Stimulated activated CD4-positive, alpha-beta T cell treated with anti-CD3 and anti-CD28 coated beads, Interleukin-12 subunit alpha, Interleukin-12 subunit beta, amount 100 ng/mL, for 4 hours (primary cell): ENCODE measurements at places on chromosomes 2 and 18.

DNA sequence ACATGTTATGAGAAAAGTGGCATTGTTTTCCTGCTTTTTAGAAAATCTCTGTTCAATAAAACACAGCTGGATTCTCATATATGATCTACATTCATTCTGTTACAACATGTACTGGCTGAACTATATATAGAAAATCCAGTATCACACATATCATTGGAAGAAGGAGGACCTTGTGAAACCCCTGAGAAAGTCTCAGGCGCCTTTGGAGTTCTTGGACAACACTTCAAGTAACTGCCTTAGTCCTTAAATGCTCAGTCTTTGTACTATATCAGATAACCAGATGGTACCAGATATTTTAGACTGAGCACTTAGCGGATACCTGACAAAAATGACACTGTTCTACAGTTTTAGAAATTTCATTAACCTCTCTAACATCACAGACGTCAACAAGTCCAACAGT is 72.2 kb downstream of the ACVR1 start:
- DNase-seq: no peak

GRCh38 chr2:100208141-100208770 is 65.9 kb upstream of the AFF3 start:
- DNase-seq: no peak

GRCh38 chr2:22221006-22221405 is 1097.2 kb downstream of the TDRD15 start:
- DNase-seq: no peak

GRCh38 chr2:119338272-119338671 is 28.4 kb downstream of the C2orf76 start:
- DNase-seq: no peak

- no peak for DNase-seq
These were observed 63.3 kb downstream of the COL3A1 start for GRCh38 chr2:189037518-189037917.

DNA sequence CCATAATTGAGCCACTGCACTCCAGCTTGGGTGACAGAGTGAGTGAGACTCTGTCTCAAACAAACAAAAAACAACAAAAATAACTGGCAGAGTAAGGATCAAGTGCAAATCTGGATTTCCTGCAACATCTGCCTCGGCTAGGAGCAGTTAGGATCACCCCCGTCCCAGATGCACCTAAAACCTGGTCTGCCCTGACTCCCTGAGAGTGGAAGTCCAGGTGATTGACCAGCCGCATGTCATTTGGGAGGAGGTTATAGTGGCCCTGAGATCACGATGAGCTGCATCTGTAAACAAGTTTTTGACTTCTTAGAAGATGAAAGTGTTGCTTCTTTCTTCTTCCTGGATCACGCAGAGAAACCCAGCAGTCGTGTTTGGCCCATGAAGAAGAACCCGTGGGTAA is 5.0 kb upstream of the ESPNL start:
- DNase-seq: no peak

GRCh38 chr18:27017901-27018500 is 152.5 kb upstream of the AQP4 start:
- DNase-seq: no peak

GRCh38 chr18:49048396-49049020 is 97.7 kb upstream of the SMAD7 start:
- DNase-seq: no peak

- no peak for DNase-seq
These were observed 66.5 kb downstream of the RHBDD1 start for GRCh38 chr2:226902041-226902966.

DNA sequence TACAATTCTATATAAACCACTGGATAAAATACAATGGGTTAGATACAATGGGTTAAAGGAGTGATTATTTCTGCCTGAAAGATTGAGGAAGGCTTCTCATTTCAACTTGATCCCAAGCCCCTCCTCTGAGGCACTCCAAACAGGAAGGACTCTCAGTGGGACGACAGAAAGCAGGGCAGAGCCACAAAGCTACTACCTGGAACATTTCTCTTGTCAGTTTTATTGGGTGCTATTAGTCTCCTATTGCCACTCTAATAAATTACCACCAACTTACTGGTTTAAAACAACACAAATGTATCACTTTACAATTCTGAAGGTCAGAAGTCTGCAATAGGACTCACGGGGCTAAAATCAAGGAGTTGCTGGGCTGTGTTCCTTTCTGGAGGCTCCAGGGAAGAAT is 146.7 kb downstream of the MREG start:
- DNase-seq: no peak

- no peak for DNase-seq
These were observed 83.7 kb upstream of the SLC1A4 start for GRCh38 chr2:64905338-64906024.

DNA sequence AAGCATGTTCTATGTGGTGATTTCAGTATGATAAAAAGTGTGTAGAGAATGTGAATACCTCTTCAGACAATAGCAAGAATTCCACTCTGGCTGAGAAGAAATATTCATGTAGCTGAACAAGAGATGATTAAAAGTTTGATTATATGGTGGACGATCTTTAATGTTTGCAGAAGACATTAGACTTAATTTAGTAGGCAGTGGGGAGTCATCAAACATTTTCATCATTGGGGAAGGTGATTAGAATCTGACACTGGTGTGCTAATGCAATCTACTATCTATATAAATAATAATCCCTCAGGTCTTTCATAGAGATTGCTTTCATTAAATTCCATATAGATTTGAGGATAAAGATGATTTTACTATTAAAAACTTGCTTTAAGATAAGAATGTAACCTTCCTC is 761.0 kb downstream of the SOCS6 start:
- no peak for DNase-seq

GRCh38 chr2:189086250-189086649 is 93.3 kb downstream of the COL5A2 start:
- no peak for DNase-seq

DNA sequence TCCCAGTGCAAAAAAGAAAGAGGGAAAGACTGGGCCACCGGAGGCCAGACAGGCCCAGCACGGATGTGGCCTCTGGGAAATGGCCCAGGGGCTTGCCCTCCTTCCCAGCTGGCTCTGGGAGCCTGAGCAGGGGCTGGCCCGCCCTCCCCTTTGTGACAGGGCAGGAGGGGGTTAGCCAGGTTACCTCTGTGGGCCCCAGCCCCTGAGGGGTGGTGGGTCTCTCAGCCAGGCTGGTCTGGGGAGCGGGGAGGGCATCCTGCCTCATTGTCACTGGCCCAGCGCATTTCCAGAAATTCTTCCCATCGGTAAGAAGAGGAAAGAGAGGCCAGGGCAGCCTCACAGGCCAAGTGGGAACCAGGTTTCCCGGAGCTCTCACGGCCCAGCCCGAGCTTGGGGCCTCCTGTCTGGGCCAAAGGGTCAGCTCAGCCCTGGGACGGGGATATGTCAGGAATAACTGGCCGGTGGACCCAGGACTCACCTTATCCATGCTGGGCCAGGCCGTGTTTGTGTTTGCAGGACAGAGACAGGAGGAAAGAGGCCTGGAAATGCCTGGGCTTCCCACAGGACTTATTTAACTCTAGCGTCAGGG is 182.2 kb downstream of the ZFP36L2 start:
- no peak for DNase-seq

GRCh38 chr2:224072541-224073188 is 33.6 kb upstream of the SERPINE2 start:
- no peak for DNase-seq

- DNase-seq: no peak
These were observed 40.9 kb upstream of the GPC1 start for GRCh38 chr2:240394549-240394948.

DNA sequence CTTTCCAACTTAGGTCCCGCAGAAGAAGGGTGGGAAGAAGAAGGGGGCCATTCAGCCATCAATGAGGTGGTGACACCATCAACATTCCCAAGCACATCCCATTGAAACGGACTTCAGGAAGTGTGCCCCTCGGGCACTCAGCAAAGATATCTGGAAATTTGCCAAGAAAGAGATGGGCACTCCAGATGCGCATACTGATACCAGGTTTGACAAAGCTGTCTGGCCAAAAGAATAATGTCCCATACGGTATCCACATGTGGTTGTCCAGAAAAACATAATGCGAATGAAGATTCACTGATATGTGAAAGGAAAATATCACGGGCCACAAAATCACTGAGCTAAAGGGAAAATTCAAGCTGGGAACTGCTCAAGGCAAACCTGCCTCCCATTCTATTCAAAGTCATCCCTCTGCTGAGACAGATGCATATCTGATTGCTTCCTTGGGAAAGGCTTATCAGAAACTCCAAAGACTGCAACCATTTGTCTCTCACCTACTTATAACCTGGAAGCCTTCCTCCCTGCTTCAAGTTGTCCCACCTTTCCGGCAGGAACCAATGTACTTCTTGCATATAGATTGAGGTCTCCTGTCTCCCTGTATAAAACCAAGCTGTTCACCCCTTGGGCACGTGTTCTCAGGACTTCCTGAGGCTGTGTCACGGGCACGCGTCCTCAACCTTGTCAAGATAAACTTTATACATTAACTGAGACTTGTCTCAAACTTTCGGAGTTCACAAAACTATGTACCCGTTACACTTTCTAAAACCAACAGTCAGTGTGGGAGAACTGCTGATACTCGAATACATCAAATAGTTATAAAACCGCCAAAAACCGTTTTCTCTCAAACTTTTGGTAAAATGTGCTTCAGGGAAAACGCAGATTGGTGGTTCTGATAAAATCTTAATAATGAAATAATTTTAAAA is 1.3 kb upstream of the PDK1 start:
- no peak for DNase-seq

- peak; percentile 52 for DNase-seq
These were observed 31.0 kb downstream of the IL37 start for GRCh38 chr2:112941753-112942653.

- DNase-seq: peak; percentile 26
These were observed 70.3 kb upstream of the PELI1 start for GRCh38 chr2:64214281-64215115.

- no peak for DNase-seq
These were observed 27.8 kb downstream of the ANKRD62 start for GRCh38 chr18:12121175-12122042.

GRCh38 chr2:239024226-239024625 is 176.3 kb downstream of the TWIST2 start:
- no peak for DNase-seq

DNA sequence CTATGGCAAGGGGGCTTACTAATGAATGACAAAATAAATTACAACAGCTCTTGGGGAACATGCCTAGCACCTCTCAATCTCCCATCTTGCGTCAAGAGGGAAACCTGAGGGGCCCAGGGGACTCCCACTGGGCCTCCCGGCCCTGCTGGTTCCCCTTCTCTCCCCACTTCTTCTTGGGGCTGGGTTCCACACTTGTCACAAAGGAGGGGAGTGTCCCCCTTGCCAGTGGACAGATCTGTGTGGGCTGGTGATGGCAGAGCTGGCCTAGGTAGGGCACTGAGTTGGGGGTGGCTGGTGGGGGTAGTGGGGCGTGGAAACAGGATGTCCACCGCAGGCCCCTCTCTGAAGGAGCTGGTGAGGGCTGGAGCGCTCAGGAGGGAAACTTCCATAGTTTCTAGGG is 184.0 kb upstream of the HAAO start:
- no peak for DNase-seq

DNA sequence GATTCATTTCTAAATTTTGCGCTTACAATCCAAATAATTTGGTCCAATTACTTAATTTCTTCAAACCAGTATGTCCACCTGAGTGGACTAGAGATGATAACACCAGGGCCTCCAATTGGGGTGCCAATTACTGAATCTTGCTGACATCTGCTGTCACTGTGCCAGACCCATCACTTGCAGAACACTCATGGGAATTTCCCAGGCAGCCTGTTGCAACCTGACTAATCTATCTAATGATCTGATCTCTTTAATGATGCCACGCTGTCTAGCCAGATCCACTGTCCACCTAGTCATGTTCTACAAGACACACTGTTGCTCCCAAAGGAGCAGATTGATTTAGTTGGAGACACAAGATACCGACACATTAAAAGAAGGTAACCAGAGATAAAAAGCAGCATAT is 11.8 kb upstream of the LRP1B start:
- DNase-seq: no peak

DNA sequence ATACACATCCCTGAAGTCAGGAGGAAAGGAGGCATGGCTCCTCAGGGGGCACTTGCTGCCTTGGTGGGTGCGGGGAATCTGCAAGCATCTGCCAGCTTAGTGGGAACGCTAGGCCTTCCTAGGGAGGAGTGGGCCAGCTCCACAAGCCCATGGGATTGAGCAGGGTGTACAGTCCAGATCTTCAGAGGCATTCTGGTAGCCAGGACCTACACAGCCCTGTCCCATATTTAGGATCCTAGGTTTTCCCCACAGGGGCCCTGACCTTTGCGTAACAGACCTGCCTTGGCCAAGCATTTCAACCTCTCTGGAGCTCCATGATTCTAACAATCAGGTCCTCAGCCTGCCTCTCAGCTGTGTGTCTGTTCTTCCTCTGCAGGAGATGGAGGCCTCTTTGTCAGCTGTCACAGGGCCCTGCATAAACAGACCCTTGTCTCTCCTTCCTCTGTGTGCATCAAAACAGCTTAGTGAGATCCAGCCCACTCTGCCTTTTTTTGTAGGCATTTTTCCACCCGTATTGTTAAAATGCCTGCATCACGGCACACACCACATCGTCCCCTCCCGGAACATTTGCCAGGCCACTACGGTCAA is 140.2 kb upstream of the NDUFV2 start:
- no peak for DNase-seq

GRCh38 chr2:237156857-237157779 is 71.4 kb downstream of the COPS8 start:
- no peak for DNase-seq

DNA sequence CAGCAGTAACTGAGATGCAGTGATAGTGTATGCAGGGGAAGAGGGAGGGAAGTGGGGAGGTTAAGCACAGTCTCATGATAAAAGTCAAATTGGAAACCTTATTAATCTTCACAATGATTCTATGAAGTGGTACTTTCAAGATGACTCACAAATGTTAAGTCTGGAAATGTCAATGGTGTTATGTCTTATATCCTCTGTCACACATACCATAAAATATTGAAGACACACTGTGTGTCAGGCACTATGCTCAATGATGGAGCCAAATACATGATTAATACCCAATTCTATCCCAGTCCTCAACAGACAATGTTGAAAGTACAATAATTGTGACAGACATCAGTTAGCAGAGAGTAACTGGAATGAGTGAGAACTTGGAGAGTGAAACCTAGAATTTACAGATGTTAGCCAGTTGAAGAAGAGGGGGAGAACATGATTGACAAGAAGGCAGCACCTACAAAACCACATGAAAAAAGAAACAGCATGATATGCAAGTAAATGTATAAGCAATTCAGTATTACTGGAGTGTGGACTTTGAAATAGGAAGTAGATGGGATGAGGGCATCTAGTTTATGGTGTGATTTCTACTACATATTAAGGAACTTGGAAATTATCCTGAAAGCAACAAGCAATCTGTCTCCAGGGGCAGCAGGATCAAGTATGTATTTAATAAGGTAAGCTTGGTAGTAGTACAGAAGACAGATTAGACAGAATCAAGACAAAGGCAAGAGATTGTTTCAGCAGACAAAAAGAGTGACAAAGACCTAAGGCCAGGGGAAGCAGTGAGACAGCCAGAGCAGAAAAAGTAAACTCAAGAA is 107.6 kb downstream of the STRN start:
- DNase-seq: no peak

- DNase-seq: no peak
These were observed 948.5 kb downstream of the SLC4A3 start for GRCh38 chr2:220575963-220576362.

- no peak for DNase-seq
These were observed 183.5 kb upstream of the HS6ST1 start for GRCh38 chr2:128502200-128502599.
